ELF-1 (cell line): ENCODE measurements at places on chromosomes 11 and 22.

DNA sequence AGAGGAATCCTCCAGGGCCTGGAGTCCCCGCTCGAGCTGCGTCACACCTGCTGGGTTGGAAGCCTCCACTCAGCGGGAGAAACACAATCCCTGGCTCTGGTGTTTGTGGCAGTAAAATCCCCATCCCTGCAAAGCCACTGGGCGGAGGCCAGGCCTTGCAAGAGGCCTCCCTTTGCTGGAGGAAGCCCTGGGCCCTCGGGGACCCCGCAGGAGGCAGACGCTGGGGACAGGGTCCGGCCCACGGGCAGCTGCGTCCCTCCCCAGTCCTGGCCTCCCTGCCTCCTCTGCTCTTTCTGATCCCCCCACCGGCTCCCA, 194.7 kb downstream of the BRD1 start:
- DNase-seq = no peak

GRCh38 chr11:1829039-1829820, 5.6 kb upstream of the SYT8 start:
- no peak for DNase-seq

DNA sequence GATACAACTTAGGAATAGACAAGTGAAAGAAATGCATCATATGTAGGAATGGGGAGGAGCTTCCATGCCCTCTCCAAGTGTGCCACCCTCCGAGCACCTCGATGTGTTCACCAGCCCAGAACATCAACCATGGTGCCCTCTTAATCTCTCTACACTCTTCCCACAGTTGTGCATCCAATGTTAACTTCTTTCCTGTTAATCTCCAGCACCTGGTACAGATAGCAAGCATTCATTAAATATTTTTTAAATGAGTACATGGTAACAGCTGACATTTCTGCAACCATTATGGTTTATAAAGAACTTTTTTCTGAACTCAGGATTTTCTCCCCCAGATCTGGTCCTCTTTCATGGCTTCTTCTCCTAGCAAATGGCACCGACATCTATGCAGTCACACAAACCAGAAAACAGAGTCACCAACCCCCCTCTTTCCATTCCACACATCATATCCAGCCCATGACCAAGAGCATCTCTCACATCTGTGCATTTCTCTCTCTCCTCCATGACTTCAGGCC, 118.1 kb upstream of the CLPB start:
- no peak for DNase-seq

DNA sequence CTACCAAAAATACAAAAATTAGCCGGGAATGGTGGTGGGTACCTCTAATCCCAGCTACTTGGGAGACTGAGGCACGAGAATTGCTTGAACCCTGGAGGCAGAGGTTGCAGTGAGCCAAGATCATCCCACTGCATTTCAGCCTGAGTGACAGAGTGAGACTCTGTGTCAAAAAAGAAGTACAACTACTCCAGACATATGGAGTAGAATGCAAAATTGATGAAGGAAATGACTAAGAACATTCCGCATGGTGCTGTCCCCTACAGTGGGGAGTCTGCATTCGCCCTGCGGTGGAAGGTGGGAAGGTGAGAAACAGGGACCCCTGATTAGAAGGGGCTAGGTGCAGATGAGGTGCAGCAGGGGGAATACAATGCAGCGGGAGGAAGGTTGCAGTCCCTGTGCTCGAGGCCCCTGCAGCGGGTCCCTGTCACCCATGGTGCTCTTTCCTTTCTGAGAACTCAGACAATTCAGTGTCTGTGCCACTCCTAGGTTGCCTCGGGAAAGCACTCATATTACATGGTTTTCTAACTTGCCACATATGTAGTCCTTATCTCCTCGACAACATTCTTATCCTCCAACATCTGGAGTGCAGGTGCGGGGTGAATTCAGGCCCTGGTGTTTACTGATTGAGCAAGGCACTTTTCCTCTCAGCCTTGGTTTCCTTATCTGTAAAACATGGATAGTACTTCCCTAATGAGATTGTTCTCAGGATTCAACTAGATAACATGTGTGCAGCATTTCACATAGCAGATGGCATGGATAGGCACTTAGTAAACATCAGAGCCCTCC, 5.2 kb downstream of the POLD4 start:
- DNase-seq = no peak

- DNase-seq = no peak
These were observed 9.3 kb downstream of the ARHGEF17 start for GRCh38 chr11:73317373-73317772.

DNA sequence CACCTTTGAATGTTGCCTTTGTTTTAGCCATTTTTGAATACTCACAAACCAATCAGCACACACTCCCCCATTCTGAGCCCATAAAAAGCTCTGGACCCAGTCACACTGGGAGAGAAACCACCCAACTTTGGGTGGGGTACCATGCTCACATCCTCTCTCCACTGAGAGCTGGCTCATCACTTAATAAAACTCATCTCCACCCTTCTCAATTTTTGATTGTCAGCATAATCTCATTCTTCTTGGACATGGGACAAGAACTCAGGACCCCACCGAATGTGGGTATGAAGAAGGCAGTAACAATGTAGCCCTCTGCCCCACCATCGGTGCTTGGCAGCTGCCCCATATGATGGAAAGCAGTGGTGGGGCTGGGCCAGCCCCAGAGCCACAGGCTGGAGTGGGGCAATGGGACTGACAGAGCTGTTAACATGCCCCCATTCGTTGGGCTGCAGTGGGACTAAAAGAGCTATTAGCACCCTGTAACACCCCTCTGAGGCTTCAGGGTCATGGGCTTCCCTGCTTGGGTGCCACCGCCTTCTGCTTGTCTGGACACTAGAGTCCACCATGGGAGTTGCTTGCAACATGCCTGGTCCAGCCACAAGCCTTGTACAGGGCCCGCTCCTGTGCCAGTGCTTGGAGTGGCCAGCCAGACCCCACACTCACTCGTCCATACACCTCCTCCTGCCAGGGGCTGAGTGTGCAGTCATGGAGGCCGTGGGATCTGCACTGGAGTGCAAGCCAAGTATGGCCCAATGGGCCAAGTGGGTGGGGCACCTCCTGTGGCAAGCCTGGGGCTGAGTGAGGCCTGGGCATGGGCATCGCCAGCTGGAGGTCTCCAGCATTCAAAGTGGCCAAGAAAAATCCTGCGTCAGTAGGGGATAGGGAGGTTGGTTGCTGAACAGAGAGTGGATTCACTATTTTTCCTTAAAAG, 471.1 kb downstream of the TBC1D22A start:
- DNase-seq = no peak

- DNase-seq = no peak
These were observed 16.4 kb downstream of the YWHAH start for GRCh38 chr22:31960767-31961166.

DNA sequence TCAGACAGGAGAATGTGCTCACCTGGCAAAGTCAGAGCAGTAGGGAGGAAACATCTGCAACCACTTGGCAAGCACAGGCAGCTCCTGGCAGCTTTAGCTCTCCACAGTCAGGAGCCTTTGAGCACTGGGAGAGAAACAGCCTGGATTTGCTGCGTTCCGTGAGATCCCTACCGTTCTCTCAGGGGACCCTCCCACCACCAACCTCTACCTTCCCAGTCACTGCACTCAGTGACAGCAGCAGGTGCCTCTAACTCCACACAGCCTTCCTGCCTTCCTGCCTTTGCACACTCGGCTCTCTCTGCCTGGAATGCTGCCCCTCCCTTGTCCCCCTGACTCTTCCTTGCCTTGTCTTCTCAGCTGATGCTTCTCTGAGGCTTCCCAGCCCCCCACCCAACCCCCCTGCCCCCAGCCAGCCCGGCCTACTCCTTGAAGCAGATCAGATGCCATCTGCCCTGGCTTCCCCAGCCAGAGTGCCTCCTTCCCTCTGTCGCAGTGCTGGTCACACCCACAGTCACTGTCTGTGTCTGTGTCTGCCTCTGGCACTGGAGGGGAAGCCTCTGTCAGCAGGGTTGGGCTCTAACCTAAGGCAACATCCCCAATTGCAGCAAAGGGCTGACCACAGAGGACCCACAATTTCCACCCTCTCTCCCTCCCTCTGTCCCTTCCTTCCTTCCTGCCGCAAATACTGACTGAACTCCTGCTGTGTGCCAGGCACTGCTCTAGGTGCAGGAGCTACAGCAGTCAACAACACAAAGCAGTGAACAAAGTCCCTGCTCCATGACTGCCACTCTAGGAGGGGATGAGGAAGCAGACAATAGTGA, 14.9 kb upstream of the TSKU start:
- DNase-seq = peak; percentile 23

GRCh38 chr11:32792111-32792947, 2.1 kb downstream of the CCDC73 start:
- DNase-seq = no peak

DNA sequence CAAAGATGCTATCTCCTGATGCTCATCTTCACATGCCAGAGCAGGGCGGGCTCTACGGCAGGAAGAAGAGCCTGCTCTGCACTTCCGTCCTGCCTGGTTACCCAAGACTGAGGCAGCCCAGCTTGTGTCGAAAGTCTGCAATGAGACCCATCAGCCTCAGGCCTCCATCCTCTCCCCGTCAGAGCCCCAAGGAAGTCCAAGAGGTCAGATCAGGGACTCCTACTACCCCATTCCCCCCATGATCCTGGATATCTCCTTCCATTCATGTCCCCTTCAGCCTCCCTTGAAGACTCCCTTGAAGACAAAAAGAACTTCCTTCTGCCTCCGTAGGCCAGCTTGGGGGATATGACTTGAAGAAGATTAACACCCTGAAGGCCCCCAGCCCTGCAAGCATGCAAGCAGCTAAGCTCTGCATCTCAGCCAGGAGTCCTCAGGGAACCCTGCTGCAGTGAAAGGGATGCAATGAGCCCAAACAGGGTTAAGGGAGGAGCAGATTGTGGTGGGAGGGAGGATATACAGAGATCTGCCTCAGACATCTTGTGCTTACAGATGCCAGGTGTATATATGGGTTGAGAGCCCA, 85.6 kb downstream of the TRIM29 start:
- no peak for DNase-seq

DNA sequence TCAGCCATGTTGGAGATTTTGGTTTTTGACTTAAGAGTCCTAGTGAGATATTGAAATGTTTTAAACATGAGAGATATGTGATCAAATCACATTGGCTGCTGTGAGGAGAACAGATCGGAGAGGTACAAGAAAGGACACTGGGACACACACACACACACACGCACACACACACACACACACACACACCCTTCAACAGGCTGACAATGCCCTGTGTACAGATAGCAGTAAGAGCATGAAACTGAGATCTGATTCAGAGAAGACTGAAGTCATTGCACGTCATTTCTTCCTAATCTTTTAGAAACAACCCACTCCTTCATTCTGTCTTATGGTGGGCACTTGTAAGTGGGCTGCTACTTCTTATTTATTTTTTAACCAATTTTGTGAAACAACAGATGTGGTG, 200.5 kb upstream of the E2F8 start:
- DNase-seq = no peak

DNA sequence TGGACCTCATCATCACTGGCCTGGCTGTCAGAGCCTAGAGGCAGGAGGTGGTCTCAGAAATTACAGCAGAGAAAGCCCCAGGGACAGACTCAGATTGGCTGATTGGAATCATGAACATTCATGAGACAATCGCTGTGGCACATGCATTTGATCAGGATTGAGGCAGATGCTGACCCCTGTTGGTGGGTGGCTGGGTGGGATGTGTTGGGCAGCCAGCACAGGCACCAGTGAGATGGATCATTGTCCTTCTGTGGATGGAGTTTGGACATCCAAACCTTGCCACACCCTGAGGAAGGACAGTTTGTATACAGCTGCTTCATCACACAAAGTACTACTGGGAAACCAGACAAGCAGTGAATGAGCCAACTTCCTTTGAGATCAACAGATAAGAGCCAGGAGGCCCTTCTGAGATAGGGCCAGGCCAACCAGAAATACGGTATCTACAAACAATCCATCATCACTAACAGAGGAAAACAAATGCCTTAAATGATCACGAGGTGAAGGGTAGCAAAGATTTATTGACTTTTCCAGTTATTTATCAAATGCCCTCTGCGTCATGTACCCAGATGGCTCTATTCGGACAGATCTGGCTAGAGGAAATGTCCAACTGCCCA, 17.3 kb downstream of the COMMD9 start:
- DNase-seq = no peak

DNA sequence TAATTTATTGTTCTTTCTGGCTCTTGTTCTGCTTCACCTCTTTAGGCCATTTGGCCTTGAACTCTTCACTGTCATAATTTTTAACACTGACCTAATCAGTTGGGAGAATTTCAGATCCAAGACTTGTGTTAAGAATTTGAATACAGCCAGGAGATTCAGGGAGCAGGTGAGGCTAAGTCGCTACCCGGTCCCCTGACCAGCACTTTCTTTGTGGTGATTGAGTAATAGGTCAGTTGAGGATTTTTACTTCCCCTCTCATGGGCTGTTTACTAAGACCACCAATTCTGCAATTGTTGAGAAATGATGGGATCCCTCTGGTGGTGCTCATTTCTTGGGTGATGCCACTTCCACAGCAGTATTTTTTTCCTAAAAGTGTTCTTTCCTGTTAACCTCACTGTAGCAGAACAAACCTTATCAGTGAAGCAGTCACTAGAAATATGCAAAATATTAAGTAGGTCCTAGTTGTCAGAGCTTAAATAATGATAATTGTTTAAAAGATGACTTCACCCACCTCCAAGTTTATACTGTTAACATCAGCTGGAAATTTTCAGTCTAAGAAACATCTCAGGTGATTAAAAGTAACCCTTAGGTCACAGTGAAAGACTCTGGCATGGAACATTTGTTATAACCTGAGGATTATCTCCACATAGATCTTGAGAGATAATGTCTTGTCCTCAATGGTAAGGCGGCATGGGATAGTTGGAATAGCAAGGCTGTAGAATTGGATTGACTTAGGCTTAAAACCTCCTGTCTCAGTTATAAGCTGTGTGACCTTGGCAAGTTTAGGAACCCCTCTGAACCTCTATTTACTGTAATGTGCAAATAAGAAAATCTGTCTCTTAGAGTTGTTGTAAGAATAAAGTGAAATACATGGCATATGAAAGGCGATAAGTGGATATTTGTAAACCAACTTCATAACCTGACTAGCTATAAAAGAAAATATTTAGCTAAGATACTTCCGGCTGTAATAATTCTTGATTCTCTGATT, 41.3 kb downstream of the POLD3 start:
- no peak for DNase-seq

DNA sequence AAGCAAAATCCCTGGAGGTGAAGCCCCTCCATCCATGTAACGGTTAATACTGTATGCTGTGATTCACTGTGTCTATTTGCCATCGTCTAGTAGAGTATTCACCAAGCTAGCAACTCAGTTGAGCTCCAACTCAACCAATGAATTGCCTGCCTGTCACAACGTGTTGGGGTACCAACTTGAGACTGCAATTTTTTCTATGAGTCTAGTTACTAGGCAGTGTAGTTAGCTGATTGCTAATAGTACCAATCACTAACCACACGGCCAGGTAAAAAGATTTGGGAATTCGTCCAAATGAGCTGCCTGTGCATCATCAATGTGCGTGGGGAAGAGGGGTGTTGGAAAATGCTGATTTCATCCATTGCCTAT, 1.0 kb upstream of the BTG4 start:
- no peak for DNase-seq

DNA sequence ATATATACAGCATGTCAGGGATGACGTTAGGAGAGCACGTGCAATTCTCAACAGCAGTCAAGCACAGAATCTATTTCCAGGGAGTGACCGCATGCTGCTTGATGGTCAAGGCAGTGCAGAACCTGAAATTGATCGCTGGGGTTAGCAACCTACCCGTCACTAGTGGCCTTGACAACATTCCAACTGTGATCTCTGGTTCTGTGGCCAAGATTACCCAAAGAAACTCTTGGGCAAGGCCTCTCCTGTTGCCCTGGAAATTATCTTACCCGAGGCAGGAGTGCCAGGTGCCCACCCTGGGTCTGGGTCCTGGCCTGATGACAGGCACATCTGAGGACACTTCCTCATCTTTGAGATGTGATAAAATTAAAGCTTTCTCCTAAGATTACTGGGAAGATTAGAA, 2.2 kb downstream of the TM7SF2 start:
- no peak for DNase-seq

- peak; percentile 34 for DNase-seq
These were observed 841 bp upstream of the TMPRSS13 start for GRCh38 chr11:117929916-117930570.
